ENCODE measurements at places on chromosomes 2 and 18.

DNA sequence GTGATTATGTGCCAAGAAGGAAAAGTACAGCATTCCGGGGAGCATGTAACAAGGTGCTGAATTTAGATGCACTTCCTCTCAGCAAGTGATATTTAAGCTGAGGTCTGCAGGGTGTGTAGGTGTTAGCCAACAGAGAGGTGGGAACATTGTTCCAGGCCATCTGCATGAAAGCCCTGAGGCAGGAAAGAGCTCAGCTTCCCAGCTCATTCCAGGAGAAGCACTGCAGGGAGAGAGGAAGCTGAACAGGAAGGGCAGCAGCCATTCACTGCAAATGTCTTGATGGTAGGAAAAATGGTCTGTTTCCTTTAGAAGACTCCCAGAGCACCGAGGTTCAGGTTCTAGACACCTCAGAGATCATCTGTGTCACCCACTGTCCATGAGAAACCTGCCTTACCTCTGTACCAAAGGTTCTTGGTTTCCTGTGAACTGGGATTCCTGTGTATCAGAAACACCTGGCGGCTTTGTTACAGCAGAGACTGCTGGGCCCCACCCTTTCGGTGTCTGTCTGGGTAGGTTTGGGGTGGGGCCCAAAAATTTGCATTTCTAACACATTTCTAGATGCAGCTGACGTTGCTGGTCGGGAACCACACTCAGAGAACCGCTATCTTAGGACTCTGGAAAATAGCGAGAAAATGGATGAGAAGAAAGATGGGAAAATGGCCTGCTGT, 84.0 kb downstream of the RTN4 start:
- DNase-seq = no peak

- no peak for DNase-seq
These were observed 4.8 kb downstream of the RNPEPL1 start for GRCh38 chr2:240573071-240573515.

DNA sequence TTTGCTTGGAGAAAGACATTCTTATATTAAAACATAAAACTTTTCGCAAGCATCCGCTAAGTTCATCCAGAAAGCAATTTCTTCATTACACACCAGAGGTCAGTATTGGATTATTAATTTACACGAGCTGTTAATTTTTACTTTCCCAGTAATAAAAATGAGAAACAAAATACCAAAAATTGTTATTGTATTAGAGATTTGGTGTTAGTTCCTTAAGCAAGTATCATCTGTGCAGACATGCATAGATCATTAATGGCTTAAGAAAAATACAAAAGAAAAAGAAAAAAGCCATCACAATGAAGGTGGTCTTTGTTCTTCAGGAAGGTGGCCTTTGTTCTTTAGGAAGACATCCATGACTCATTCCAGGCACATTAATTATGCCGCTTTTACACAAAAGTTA, 53.6 kb upstream of the HNMT start:
- DNase-seq = peak; percentile 17

GRCh38 chr18:26335156-26335555, 108.9 kb downstream of the TAF4B start:
- no peak for DNase-seq

DNA sequence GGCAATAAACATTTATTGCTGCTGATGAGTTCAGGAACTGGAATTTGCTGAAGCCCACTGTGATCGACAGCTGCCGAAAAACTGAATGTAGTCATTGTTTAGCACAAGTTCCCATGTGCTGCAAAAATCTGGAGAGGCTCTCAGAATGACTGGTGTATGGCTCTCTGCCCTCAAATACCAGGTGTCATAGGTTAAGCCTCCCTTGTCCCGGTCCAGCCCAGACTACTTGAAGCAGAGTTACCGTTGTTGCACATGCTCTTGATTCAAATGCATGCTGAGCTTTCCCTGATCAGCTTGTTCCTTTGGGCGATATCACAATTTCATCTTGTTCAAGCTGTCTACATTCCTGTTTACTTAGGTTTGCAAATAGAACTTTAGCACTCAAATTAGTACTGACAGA, 625.2 kb downstream of the CPS1 start:
- DNase-seq = no peak

- DNase-seq = peak; percentile 65
These were observed 19.2 kb downstream of the NRP2 start for GRCh38 chr2:205701509-205701908.

GRCh38 chr2:219419331-219420197, 1.4 kb downstream of the DES start:
- no peak for DNase-seq

GRCh38 chr2:183070942-183071844, 7.4 kb upstream of the DUSP19 start:
- peak; percentile 21 for DNase-seq

GRCh38 chr2:195563857-195564512, 93.0 kb upstream of the SLC39A10 start:
- DNase-seq = peak; percentile 93

DNA sequence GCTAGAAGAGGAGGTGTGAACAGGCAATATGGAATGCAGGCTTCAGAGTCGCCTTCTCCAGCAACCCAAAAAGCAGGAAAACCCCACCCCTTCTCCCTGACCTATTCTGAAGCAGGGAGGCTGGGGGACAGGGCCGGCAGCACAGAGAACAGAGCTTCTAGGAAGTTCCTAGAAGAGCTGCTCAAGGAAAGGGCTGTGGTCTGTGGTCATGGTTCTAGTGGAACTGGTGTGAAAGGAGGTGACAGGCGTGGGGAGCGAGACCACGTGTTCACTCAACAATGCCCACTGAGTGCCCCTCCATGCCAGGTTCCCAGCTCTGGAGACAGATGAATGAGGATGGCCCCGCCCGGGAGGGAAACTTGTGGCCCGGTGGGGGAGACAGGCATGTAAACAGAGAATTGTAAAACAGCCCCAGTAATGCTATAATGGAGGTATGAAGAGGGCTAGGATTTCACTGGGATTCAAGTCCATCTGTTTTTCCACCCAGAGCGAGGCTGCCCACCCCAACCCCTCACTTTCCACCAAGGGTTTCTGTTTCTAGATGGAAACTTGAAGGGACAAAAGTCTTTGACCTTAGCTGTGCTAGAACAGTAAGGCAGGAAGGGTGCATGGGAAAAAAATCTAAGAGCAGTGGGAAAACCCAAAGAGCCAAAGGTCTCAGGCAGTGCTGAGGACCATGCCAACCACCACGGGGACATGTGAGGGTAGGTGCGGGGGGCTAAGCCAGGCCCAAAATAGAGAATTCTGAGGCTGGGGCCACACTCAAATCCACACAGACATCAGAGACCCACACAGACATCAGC, 71.8 kb downstream of the TNS1 start:
- DNase-seq = peak; percentile 60

GRCh38 chr2:211751848-211752247, 786.8 kb downstream of the ERBB4 start:
- DNase-seq = no peak

DNA sequence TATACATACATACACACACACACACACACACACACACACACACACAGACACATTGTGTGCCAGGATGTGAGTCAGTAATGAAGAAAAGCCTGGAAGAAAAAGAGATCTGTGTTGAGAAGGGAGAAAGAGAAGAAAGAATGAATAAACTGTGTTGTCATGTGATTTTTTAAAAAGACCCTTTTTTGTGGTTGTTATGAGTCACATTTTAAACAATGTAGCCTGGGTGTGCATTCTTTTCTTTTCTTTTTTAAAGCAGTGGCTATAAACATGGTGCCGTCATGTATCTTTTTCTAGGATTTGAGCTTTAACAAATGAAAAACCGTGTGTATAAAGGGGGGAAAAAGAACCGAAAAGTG, 87.2 kb downstream of the NRP2 start:
- peak; percentile 92 for DNase-seq

DNA sequence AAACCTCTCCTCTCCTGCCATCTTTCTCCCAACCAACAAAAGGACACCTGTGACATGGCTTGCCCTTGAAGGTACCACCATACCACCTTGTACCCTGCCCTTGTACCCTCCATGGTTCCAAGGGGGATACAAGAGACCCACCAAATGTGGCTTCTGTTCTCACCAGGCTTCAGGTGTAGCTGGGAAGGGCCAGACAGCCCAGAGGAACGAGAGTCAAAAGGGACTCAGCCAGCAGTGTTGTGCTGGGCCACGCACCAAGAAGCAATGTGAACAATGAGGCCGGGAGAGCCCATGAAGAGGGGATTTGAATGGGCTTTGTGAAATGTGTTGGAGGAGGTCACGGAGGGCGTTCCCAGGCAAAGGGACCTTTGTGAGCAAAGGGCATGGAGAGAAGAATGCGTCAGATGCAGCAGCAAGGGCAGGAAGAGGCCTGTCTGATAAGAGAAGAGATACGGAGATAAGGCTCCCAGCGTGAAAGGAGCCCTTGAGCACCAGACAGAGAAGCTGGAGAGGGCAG, 48.6 kb downstream of the PLB1 start:
- no peak for DNase-seq

- DNase-seq = peak; percentile 47
These were observed 373.3 kb downstream of the RBM43 start for GRCh38 chr2:150888337-150888736.

GRCh38 chr2:181573140-181573736, 83.7 kb downstream of the CERKL start:
- DNase-seq = peak; percentile 18

DNA sequence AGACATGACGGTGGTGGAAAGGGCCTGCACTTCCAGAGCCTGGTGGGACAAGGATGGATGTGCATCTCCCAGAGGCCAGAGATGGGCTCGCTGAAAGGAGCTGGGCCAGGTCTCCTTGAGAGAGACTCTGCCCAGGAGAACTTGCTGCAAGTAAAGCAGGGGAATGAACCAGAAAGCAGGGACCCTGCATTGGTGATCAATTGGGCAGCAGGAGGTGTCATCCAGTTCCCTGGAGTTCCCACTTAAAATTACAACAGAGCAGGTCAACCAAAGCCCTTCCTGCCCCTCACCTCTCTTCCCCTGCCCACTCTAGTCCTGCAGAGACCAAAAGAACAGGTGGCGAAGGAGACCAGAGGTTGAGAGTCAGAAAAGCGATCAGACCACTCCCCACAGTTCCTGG, 69.7 kb upstream of the CAB39 start:
- DNase-seq = no peak
